ENCODE measurements at places on chromosomes 11 and 22.

DNA sequence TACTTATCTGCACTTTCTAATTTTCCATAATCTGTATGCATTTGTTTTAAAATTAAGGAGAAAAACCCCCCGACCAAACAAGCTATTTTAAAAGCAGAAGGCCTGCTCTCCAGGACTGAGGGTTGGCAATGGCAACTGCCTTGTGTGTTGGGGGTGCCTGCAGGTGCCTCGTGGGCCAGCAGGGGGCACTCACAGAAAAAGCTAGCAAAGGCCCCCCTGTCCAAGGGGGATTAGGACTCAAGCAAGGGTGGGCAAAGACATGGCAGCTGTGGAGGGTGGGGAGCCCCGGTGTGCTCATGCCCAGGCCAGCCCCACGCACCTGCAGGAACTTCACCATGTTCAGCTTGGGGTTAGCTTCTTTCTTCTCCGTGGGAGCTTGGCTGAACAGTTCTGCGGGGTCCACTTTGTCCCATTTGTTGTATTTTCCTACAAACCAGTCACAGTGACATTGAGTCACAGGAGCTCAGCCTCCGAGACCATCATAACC lies 10.3 kb downstream of the TOP3B start:
- DNase-seq, result no peak

- no peak for DNase-seq
Observed at GRCh38 chr11:63608353-63609345, 5.6 kb downstream of the PLAAT3 start.

- DNase-seq, result no peak
Observed at GRCh38 chr11:2681408-2682145, 18.2 kb downstream of the KCNQ1OT1 start.

GRCh38 chr22:26321469-26321913 lies 107.6 kb upstream of the ASPHD2 start:
- DNase-seq, result no peak

GRCh38 chr11:26849036-26849435 lies 127.2 kb upstream of the SLC5A12 start:
- DNase-seq, result no peak

GRCh38 chr11:28966951-28967350 lies 858.8 kb downstream of the METTL15 start:
- DNase-seq, result no peak

DNA sequence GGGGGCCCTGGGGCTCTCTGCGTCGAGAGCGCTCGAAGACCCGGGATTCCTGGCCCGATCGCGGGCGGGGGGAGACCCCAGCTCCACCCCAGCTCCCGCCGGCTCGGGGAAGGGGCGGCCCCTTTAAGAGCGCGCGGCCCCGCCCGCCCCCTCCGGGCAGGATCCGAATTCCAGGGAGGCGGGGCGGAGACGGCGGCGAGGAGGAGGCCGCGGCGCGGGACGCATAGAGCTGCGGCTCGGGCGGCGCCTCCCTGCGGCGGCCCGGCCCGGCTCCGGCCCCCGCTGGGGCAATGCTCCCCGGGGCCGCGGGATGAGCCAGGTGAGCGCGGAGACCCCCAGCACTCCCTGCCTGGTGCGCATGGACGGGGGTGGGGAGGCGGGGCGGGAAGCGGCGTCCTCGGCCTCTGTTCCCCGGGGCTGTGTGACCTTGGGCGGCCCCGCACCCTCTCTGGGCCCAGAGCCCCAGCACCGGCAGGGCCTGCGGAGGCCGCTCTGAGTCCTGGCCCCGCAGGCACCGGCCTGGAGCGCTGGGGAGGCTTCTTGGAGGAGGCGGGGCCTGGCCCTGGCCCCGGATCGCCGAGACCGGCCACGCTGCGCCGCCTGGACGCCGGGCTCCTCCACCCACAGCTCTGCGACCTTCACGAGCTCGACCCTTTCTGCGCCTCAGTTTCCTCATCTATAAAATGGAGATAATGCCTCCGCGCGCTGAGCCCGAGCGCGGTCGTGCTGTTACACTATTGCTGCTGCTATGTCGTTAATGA lies 565 bp downstream of the GAS2L1 start:
- DNase-seq, result no peak

DNA sequence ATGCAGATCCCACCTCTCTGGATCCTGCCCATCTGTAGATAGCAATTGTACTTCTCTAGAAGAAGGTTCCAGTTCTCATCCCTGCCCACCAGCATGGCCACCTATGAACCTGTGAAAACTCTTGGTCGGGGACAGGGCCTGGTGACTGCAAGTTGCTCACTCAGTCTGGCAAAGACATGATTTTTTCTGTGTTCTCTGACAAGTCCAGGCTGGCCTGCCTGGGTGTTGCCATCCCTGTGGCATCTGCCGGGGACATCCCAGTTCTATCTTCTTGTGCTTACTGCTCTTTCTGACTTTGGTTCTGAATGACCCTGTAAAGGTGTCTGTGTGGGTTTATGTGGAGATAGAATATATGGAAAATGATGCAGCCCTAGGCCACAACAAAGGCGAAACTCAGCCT lies 545.8 kb downstream of the INSC start:
- DNase-seq, result no peak

- DNase-seq, result no peak
Observed at GRCh38 chr11:61927501-61927900, 10.1 kb upstream of the RAB3IL1 start.

- no peak for DNase-seq
Observed at GRCh38 chr11:61718046-61718531, 34.3 kb upstream of the MYRF start.

DNA sequence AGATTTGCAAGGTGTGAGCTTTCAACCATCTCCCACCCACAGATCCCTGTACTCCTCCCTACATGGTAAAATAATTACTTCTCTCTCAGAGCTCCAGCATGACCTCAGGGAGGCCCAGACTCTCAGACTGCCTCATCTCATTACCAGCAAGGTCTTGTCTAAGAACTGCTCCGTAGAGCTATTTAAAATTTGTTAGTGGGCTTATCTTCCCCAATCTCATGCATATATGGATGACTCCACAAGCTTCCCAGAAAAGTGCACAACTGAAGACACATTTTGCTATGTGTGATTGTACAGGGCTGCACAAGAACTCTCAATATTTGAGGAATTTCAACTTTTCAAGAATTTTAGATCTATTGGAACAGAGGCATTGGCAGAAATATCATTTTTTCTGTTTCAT lies 230.3 kb downstream of the CSNK2A3 start:
- no peak for DNase-seq

DNA sequence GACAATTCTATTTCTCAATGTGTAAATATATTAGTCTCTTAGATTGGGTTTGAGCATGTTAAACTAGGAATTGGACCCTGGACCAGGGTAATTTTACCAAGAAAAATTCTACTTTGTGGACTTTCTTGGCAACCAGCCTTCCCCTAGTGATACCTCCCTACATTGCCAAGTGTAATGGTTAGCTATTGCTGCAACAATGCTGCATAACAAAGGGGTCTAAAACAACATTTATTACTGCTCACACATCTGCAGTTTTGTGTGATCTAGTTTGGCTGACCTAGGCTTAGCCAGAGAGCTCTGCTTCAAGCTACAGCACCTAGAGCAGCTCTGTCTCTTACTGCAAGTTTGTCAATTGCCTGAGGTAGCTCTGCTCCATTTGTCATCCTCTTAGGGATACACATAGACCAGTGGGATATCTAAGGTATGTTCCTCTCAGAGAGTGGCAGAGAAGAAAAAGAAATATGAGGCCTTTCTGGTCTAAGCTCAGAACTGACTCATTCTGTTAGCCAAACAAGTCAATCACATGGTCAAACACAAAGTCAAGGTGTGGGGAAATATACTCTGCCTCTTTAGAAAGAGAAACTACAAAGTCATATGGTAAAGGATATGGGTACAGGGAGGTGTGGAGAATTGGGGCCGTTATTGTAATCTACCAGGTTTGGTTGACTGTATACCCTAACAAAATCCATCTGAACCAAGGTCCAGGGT lies 2.0 kb upstream of the LAYN start:
- DNase-seq, result no peak

DNA sequence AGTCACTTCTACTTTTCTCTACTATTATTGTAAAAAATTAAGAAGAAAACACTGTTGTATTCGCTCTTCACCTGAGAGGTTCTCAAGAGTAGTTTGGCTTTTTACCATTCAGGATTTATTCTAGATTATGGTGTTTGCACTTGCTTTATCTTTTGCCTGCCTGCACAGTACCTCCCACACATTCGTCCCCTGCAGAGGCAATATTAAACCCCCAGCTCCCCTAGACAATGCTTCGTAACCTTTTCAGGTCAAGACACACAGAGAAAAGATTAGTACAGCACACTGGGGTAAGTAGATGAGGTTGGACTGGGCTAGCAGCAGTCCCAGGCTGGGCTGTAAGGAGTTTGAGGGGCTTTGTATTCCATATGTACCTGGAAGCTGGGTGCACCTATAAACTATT lies 62.4 kb downstream of the TNRC6B start:
- no peak for DNase-seq

DNA sequence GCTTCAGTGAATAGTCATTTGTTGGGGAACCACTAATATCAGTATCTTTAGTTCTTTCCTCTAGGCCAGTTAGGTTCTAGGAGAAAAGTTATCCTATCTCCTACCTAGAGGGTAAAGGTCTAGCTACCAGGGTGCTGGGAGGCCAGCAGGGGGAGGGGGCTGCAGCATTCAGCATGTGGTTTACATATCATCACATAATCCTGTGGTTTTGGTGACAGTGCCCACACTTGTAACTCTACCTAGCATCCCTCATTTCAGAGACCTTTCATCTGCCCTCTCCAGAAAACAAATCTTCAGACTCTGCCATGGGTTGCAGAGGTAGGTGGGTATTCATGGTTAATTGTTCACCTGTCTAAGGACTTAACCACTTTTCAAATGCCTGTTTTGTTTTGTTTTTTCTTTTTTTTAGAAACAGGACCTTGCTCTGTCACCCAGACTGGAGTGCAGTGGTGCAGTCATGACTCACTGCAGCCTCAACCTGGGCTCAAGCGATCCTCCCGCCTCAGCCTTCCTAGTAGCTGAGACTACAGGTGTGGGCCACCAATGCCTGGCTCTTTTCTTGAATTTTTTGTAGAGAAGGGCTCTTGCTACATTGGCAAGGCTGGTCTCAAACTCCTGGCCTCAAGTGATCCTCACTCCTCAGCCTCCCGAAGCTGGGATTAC lies 146.8 kb downstream of the ENTHD1 start:
- no peak for DNase-seq

GRCh38 chr11:1879941-1880720 lies 11.6 kb downstream of the PRR33 start:
- DNase-seq, result no peak

DNA sequence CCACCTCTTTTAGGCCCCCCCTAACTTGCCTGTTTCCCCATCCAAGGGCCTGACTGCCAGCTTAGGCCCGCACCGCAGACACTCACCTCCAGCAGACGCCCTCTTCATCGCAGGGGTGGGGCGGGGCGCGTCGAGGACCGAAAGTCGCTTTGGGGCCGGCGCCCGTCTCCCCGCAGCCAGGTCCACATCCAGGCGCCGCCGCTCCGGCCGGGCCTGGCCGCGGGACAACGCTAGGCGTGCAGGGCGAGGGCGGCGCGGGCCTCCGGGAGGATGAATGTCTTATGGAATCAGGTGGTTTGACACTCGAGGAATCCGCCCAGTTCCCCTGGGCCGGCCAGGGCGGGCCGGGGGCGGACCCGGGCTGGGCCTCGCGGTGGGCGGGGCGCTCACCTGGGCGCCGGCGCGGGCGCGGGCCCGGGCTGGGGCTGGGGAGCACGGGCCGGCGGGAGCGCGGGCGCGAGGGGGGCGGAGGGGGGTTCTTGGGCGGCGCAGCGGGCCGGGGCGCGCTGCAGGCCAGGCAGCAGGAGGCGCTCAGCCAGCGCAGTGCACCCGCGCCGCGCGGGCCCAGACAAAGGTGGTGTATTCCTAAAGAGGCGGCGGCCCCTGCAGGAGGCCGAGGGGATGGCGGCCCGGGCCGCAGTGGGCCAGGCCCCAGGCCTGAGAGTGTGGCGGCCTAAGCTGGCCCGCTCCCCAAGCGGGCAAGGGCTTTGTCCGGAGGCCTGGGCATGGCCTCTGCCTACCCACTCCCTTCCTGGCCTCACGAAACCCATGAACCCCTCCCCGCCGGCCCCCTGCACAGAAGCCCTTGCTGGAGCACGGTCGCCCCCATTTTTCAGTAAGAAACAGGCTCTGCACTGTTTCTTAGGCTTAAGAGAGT lies 177.6 kb downstream of the IGLL1 start:
- no peak for DNase-seq

DNA sequence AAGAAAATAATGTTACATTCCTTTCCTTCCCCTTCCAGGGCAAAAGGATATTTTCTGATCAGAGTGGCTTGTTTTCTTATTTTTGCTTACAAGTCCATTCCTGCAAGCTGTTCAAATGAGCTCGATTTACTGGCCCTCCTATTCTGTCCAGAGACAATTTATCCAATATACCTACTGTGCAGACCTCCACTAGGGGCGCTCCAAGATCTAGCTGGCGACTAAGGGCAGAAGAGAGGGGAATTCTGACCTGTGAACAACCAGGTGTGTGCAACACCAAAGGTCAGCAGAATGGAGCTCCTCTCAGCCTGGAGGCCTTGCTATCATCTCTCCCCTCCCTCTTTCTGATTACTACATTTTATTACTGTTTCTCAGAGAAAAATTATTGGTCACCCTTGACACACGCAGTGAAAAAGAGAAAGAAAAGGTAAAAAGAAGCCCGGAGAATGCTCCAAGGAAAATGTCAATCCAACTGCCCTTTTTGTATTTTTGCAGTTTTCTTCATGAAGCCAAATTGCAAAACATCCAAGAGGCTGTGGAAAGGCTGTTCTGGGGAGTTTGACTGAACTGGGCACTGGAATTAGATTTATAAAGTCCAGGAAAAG lies 3.2 kb downstream of the SEZ6L start:
- DNase-seq, result no peak

DNA sequence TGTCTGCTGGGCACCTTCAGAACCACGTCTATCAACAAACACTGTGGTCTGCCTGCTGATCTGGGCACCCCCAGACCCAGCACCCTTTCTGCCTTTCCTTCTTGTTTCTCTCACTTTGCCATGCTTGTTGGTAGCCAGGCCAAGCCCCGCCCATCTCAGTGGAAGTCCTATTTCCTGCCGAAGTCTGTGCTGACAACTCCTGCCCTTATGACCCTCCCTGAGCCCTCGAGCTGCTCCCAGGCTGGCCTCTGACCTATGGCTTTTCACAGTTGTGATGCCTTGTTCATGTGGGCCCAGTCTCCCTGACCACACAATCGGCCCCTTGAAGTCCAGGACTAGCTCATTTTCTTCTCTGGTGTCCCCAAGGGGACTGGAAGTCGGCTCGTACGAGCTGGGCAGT lies 132.1 kb downstream of the DSCAML1 start:
- DNase-seq, result no peak

GRCh38 chr11:75814363-75814676 lies 690 bp upstream of the UVRAG start:
- no peak for DNase-seq

GRCh38 chr22:43080616-43081015 lies 8.6 kb downstream of the TTLL1 start:
- no peak for DNase-seq

DNA sequence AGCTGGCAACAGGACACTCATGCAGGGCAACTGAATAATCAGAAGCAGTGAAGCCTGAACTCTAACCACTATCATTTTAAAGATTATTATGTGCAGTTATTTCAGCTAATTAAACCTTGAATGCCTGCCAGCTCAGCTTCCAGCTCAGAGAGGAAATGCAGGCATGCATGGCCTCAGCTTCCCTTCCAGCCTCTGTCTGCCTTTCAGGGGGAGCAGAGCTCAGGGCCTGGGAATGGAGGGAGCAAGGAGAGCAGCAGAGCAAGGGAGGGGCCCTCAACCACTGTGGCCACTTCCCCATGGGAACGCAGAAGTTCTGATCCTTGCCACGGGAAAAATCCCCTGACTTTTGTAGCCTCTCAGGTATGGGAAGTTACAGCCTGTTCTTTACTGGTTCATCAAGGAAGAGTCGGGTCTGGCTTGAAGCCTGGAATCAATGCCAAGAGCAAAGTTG lies 32.5 kb upstream of the APLNR start:
- DNase-seq, result no peak

GRCh38 chr11:104908186-104908531 lies 9.9 kb upstream of the CASP12 start:
- DNase-seq, result no peak

Data from cortex of kidney (tissue), 1 donor.